ENCODE measurements at places on chromosomes 4 and X. TPM values are rescaled to one million over a fixed set of nuclear protein-coding genes. Genes with fewer than 3 reads are reported as not detected.

Gene GBA3
- not detected for total RNA-seq

Gene RAB41
- total RNA-seq = not detected

Gene AVPR2
- not detected for total RNA-seq

Gene FMR1
- total RNA-seq = 33.3 TPM

Gene VCX
- total RNA-seq = not detected

Gene CXCL13
- not detected for total RNA-seq

Gene ANTXR2
- total RNA-seq = 71.9 TPM

Gene FGF2
- 23.9 TPM for total RNA-seq

Gene MAOA
- 18.1 TPM for total RNA-seq

Gene DNAAF6
- not detected for total RNA-seq

Gene UGT2A2
- not detected for total RNA-seq

Gene CDKL2
- total RNA-seq = 0.55 TPM

Gene UGT2B15
- not detected for total RNA-seq

Gene CYLC1
- not detected for total RNA-seq

Gene SPANXD
- total RNA-seq = not detected

Gene TADA2B
- 11.5 TPM for total RNA-seq

Gene TASL
- not detected for total RNA-seq

Gene C4orf33
- total RNA-seq = 9.4 TPM

Gene SYN1
- not detected for total RNA-seq

Gene FAM47E
- total RNA-seq = 0.11 TPM

Gene ADH7
- total RNA-seq = not detected

Gene TMEM35A
- 7.2 TPM for total RNA-seq

Gene FAT1
- total RNA-seq = 9.2 TPM

Gene PRR32
- not detected for total RNA-seq

Gene LUZP4
- not detected for total RNA-seq

Measured in endothelial cell of umbilical vein (primary cell).